ENCODE measurements at places on chromosomes 5 and 9.

GRCh38 chr9:116003397-116003796, 150.2 kb upstream of the PAPPA start:
- no peak for DNase-seq

GRCh38 chr5:38134810-38135209, 123.5 kb upstream of the EGFLAM start:
- no peak for DNase-seq

DNA sequence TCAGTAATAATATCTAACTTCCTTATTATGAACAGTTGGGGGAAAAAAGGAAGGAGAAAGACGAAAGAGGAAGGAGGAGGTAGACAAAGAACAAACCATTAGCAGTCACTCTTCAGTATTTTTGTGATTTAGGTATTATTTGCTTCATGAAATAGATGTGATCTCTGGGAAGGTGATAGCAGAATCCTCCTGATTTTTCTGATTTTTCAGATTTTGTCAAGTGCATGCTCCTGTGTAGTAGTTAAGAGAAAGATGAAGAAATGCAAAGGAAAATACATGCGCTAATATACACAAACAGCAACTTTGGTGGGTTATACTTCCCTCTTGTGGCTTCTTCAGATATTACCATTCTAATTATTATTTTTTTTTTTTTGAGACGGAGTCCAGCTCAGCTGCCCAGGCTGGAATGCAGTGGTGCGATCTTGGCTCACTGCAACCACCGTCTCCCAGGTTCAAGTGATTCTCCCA, 31.6 kb downstream of the LMNB1 start:
- peak; percentile 20 for DNase-seq

GRCh38 chr9:8329561-8330283, 530.1 kb upstream of the DMAC1 start:
- DNase-seq = no peak

DNA sequence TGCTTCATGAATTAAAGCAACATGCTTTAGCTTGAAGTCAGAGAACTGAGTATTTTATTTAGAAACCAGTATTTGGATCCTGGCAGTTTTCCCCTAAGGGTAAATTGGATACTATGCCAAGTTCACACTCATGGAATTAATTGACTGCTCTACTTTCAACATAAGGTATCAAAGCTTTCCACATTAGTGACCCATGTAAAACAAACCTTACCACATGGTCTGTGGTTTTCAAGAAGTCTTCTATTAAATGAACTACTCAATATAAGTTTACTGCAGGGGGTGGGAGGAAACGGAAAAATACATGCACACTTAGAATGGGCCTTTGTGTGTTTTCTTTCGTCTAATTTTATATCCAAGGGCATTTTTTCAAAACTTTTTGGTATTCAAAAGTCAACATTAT, 232.0 kb upstream of the FBXL7 start:
- no peak for DNase-seq

DNA sequence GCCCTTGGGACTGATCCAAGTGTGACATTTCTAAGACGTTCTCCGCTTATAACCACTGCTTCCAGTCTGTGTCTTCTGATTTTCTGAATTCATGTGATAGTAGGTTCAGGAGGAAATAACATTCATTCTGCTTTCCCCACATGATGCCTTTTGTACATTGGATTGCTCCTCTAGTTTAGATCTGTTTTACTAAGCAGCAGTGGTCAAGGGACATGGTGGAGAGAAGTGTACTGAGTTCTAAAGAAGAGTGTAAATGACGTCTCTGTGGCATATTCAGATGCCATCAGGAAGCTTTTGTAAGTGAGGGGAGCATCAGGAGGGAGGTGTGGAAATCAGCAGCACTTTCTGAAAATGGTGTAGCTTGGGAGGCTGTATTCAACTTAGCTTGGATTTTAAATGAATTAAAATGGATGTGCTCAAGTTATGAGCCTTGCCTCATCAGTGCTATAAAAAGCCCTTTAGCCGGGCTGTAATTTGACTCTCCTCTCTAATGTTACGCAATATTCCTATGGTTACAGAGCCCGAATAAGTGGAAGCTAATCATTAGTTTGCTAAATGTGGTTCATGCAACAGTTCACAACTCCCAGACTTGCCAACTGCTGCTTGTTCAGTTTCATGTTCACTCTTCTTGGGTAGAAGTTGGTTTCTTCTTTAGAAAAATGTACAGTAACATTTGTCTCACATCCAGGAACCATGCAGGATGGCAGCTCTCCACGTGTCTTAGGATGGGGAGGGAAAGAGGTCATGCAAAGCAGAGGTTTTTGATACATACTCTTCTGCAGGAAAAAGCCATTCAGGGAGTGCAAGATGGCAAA, 281.3 kb downstream of the ARHGAP26 start:
- DNase-seq = no peak

GRCh38 chr9:123353041-123353440, 3.0 kb upstream of the CRB2 start:
- DNase-seq = no peak

DNA sequence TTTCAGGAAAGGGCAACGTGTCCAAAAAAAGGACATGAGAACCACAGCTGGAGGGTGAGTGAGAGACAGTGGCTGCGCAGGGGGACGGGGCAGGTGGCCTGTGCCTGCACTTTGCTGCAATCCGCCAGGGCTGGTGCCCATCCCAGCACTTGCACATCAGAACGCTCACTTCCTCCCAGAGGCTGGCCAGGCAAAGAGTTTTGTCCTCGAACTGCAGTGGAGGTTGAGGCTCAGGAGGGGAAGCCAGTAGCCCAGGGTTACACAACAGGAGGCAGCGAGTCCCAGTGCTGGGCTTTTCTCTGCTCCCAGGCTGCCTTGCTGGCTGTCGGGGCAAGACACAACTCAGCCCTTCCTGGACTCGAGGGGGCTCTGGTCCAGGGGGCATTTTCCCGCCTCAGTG, 33.1 kb downstream of the CRB2 start:
- DNase-seq = no peak

- DNase-seq = no peak
These were observed 45.7 kb downstream of the TMEM174 start for GRCh38 chr5:73218552-73219171.

DNA sequence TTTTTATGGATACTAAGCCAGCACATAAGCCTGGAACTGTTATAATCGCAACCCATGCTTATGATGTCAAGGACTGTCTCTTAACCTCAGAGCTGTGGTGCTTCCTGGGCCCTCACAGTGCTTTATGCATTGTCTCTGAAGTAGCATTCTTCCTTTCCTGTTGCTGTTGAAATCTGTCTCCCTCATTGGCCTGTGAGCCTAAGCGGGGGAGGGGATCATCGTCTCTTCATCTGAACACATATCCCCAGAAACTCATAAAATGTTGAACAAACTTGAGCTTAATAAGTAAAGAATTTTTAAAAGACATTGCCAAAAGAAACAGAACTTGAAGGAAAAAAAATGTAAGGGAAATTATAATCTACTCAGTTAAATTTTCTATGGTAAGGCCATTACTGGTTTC, 80.3 kb downstream of the SGCD start:
- DNase-seq = no peak

- no peak for DNase-seq
These were observed 1.5 kb downstream of the CRHBP start for GRCh38 chr5:76954383-76954763.

DNA sequence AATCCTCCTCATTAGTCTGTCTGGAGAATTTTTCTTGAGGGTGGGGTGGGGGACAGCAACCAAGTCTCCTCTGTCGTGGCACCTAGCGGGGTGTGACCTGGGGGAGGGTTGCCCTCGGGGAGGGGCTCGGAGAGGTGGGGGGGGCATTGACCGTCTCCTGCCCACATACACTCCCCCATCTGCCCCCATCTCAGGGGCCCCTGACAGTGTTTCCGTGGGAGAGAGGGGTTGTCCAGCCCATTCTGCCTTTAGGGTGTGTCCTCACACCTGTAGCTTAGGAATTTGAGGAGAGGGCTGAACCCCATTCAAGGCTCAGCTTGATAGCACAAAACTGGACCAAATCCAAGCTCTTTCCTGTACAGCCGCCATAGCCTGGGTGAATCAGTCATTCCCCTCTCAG, 5.9 kb upstream of the CXXC5 start:
- DNase-seq = no peak

DNA sequence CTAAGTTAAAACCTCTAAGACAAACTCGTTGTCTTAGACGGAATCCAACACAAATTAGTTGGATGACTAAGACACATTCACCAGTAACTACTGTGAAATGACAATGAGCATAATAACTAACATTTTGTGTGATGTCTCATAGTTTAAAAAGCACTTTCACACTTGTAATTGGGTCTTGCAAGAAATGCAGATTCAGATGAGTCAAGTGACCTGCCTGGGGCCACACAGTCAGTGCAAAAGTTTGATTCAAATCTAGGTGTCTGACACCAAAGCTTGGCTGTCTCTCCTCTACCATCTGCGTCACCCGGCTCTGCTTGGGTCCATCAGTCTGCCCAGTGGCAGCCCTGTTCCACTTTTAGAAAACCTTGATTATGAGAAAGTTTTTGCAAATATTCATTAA, 143.7 kb downstream of the TTLL11 start:
- no peak for DNase-seq

DNA sequence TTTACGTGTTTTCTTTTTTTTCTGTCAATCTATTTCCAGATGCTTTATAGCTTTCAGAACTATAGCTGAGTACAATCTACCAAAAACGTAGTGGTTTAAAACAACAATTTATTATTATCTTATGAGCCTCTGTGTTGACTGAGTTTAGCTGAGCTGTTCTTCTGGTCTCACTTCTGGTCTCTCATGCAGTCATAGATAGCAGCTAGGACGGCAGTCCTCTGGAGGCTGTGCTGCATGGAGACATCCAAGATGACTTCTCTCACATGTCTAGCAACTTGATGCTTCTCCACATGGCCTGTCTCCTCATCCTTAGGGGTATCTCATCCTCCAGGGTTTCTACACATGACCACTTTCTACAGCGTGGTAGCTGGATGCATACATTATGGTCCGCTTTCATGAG, 22.0 kb upstream of the RAD23B start:
- no peak for DNase-seq

- DNase-seq = no peak
These were observed 47.3 kb upstream of the TNC start for GRCh38 chr9:115165233-115165632.

All from MM.1S (cell line).